ENCODE measurements at places on chromosomes 7 and 10.

GRCh38 chr7:116236020-116236630 is 25.8 kb downstream of the TES start:
- no peak for DNase-seq

GRCh38 chr7:138212314-138212713 is 136.1 kb downstream of the AKR1D1 start:
- no peak for DNase-seq

- DNase-seq, result no peak
Measured at GRCh38 chr10:58560068-58560467, 47.4 kb downstream of the BICC1 start.

DNA sequence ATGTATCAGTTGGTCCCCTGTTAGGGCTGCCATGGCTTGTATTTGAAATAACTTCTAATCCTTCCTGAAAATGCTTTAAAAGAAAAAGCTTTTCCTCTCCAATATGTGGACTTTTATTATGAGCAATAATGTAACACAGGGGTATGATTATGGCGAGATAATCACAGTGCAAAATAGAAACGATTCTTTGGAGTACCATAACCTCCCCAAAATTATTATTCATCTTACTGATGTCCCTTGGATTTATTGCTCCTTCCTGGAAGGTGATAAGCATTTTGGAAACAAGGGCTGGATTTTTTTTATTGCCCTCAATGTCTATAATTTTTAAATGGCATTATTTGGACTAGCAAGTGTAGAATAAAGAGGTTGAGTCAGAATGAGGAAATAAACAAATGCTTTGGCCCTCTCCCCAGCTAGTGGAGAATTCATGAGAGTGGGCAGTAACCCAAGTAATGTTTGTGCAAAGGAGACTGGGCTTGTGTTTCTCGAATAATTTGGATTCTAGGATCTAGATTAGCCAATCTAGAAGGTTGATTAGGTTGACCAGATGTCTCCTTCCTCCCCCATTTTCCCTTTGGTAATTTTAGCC is 403.9 kb upstream of the CELF2 start:
- no peak for DNase-seq

DNA sequence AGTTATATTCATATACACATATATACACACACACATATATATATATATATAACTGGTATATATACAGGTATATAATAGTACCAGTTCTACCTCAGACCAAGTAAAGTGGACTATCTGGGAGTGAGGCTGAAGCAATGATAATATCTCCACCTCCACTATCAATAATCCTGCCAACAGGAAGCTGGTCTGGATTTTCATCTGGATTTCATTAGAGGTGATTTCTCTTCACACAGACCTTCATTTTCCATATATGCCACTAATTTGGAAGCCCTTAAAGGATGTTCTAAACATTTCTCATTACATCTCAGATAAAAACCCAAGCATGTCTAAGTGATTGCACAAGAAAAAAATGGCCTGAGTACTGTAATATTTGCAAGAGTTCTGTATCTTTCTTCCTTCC is 1.7 kb upstream of the SLC35B4 start:
- DNase-seq, result no peak

DNA sequence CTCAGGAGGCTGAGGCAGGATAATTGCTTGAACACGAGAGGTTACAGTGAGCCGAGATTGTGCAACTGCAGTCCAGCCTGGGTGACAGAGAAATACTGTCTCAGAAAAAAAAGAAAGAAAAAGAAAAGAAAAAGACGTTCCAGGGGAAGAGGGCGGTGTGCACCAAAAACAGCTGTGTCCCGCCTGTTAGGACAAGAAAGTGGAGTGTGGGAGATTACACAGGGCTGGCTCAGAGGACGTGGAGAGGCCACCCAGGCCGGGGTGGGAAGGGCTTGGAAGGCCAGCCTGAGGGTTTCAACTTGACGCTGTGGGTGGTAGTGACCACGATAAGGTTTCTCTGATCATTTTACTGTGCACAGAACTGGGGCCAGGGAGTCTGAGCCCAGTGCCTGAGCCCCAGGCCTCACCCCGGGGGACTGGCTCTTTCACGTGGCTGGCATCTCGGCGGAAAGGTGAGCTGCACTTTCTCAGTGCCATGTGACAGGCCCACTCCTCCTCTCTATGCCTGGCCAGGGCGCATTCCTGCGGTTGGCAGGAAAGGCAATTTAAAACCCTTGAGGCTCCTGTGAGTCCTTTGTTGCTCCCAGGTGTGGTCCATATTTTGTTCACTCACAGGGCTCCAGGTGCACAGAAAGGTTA is 13.9 kb downstream of the RHBDD2 start:
- DNase-seq, result no peak

GRCh38 chr7:109179601-109180000 is 609.9 kb downstream of the DNAJB9 start:
- no peak for DNase-seq

- no peak for DNase-seq
Measured at GRCh38 chr10:121994429-121994941, 5.5 kb downstream of the TACC2 start.

DNA sequence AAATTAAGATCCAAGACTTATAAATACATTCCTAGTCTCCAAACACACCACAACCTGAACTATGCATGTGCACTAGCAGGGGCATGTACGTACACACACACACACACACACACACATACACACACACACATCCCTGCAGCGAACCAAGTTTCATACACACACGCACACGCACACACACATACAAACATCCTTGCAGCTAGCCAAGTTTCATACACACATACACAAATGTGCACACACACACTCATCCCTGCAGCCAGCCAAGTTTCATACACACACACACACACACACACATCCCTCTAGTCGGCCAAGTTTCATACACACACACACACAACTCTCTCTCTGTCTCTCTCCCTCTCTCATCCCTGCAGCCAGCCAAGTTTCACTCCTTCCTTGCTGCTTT is 82.7 kb upstream of the WIPF3 start:
- DNase-seq, result no peak

DNA sequence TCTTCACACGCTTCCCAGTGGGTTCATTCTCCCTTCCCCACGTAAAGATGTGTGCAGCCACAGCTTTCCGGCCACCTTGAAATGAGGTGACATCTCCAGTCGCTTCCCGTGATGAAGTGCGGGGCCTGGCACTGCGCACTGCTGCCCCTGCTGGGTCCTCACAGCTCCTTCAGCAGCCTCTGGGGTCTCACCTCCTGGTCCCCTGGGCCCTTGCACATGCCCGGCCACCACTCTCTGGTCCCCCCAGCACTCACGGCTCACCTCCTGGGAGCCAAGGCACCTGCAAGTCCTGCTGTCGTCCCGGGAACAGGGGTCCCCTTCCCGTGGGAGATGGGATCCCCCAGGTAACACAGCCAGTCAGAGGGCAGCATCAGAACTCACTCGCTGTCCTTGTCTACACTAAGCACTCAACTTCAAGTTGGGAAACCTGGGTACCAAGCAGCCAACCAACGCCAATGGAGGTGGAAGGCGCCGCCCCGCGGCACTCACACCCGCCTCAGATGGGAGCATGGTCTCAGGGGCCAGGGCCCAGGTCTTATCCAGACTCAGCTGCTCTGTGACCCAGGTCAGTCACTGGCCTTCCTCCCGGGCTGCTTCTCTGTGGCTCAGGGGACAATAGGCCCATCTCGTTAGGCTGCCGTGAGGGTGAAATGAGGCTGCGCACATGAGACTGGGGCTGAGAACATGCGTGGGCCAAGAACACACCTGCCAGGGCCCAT is 176.2 kb downstream of the PTPRN2 start:
- no peak for DNase-seq

DNA sequence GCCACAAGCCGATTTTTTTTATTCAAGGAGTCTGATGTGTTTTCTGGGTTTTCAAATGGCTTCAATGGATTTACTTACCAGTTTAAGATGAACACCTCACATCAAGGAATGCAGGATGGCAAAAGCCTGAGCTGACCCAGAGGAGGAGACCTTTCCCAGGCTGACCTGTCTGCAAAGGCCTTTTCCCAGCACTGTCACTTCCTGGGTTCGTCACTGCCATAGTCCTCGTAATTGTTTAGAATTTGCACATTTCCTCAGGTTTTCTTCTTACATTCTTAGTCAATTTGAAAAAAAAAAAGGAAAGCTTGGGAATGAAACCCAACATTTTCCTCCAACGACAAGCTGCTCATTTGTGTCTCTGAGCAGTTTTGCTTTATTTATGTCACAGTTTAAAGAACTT is 42.0 kb downstream of the PTER start:
- DNase-seq, result no peak

- no peak for DNase-seq
Measured at GRCh38 chr10:13990946-13991345, 339.8 kb downstream of the FRMD4A start.

DNA sequence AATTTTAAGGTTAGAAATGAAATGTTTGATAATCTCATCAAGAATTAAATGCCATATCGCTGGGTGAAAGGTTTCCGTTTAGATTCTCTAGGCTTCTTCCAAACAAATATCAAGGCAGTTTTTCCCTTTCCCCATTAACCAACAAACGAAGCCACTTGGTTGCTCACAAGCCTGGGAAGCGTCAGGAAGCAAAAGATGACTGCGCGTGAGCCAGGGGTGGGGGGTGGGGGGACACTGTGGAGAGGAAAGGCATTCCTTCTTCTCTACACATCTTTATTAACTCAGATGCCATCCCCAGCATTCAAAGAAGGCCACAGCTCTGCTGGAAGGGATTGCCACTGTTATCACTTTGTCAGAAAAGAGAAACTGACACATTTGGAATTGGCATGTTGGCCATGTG is 207.1 kb downstream of the TRIL start:
- no peak for DNase-seq

- no peak for DNase-seq
Measured at GRCh38 chr10:48465860-48466521, 138.9 kb downstream of the ARHGAP22 start.

- no peak for DNase-seq
Measured at GRCh38 chr10:44316187-44316921, 68.5 kb downstream of the CXCL12 start.

DNA sequence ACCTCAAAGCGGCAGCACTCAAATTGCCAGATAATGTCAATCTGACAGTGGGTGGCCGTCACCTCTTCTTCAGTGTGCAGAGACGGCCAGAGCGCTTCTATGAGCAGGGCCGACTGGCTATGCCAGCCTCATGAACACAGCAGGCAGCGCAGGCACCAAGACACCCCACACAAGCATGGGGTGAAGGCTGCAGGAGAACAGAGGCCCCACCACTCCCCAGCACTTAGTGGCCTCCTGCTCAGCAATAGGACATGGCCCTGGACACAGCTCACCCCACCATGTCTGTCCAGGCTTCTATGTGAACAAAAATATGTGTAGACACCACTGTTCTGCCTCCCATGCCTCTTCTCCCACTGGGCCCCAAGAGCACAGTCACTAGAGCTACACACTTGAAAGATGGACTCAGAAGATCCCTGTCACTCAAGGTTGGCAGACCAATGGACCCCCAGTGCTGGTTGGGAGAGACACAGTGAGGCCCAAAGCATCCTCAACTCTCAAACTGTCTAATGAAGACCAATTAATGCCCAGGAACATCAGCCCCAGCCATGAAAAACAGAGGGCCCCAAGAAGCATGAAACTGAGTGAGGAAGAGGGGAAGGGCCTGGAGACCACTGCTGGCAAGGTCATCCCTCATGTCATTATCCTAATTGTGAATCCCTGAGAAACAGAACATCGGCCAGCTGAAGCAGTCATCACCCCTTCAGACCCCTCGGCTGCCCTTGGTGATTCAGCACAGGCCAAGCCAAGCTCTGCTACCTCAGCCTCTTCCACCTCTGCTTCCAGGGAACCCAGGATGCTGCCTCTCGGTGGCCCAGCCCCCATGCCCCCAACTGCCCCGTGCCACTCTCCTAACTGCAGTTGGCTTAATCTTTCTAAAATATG is 77.7 kb downstream of the GRID1 start:
- no peak for DNase-seq

DNA sequence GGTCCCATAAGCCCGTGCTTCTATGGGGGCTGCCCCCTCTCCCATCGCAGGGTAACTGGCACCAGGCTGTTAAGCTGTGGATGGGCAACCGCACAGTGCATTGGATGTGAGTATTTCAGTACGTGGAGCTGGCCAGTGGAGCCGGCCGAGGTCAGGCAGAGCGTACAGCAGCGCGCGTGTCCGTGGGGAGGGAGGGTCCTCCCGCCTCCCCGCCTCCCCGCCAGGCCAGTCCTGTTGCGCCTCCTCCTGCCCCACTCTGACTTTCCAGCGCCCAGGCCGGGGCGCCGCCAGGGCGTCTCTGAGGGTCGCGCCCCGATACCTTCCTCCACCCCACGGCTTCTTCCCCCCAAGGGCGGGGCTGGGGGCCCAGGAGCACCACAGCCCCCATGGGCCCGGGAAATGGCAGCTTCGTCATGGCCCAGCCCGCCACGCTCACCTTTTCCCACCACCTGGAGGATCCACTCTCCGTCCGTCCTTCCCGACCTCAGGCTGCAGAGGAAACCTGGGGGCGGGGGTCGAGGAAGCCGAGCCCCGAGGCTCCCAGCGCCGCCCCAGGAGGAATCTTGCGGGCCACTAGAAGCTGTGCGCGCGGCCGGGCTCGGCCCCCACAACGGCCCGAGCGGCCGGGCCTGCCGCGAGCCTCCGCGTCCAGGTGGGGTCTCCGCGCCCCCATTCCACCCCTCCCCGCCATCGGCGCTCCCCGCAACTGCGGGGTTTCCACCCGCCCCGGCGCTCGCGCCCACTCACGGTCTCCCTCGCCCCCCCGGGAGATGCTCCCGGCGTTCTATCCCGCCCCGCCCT is 831 bp upstream of the PFKP start:
- DNase-seq, result no peak

GRCh38 chr10:79293841-79294581 is 53.3 kb upstream of the PPIF start:
- no peak for DNase-seq

- DNase-seq, result no peak
Measured at GRCh38 chr10:3654496-3654895, 130.5 kb downstream of the KLF6 start.

DNA sequence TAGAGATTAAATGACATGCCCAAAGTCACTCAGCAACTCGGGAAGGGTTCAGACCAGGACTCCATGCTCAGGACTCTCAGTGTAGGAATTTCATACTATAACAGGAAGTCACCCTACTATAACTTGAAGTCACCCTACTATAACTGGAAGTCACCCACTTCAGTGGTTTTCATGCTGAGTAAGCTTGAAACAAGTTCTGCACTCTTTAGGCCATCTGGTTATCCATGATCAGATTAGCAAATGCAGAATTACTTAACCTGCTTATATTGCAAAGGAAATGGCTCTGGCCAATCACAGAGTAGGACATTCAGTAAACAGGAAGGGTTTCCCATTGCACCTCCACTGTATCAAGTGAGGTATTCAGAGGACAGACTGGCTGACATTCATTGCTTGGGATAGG is 1240.4 kb downstream of the GATA3 start:
- no peak for DNase-seq

DNA sequence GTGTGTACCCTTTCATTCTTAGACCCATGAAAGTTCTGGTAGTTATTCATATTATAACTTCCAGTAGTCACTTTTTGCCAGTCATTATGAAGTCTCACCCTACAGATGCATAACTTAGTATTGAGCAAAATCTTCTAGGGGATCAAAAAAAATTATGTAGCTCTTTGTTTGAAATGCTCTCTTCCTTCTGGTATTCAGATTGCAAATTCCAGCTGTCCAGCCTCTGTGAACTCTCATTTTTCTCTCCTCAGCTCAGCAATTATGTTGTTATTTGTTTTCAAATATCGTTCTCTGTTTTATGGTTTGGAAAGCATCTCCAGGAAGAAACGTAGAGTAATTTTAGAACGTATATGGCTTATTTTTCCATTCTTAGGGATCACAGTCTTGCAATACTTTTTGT is 442.5 kb downstream of the SEMA3D start:
- DNase-seq, result no peak

- DNase-seq, result no peak
Measured at GRCh38 chr7:43694399-43694748, 34.9 kb downstream of the COA1 start.

- DNase-seq, result no peak
Measured at GRCh38 chr10:44341886-44342285, 43.0 kb downstream of the CXCL12 start.
